ENCODE measurements at places on chromosomes 7 and 10.

DNA sequence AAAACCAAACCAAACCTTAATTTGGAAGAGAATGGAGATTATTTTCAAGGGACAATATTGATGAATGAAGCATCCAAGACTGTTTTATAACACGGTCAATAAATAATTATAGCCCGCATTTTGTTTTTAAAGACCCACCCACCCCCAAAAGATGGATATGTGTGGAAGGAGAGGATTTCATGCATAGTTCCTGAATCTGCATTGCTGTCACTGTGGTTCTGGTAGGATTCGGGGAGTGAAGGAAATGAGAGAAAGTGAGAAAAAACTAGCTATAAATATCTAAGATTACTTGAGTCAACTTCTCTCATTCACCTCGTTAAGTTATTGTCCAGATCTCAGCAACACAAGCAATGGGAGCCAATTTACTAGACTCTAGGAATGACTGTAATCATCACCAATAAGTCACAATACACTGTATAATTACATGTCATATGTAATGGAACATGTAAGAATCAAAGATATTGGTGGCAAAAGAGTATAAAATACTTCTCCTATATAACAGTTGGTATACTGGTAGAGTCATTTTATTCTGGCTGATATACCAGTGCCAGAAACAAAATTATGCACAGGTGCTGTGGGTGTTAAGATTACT lies 30.2 kb downstream of the NAMPT start:
- no peak for DNase-seq

- no peak for DNase-seq
Observed at GRCh38 chr10:271201-271600, 135.9 kb downstream of the ZMYND11 start.

DNA sequence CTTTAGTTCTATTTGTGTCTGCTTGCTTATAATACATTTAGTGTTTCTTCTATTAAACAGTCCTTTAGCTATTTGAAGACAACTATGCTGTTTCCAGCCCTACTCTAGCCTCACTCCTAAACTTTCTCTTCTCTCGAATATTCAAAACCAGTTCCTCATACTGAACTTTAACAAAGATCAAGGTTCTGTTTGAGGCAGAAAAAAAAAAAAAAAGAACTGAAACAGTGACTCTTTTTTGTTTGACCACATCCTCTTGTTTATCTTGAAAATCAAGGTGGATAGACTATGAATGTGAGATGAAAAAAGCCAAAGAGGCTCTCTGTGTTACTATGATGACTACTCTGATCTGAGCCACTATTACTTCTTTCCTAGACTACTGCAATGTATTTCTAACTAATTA lies 154.3 kb downstream of the ZNF365 start:
- no peak for DNase-seq

DNA sequence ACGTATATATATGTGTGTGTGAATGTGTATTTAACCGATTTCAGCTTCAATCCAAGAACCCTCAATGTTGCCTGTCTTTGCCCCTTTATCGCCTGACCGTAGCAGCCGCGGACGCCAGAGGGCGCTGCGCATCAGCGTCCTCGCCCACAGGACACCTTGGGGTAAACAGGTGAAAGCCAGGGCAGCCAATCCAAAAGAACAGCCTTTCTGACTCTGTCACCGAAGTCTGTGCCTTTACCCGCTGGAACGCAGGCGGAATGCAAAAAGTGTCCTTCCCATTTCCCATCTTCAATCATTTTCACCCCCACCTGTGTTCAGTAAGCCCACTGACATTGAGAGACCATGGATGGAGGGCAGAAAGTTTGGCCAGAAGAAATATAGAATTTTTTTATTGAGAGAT lies 3.6 kb downstream of the NXPH1 start:
- DNase-seq = no peak

- no peak for DNase-seq
Observed at GRCh38 chr10:112983444-112984056, 33.5 kb downstream of the TCF7L2 start.

- no peak for DNase-seq
Observed at GRCh38 chr10:80344912-80345311, 11.6 kb downstream of the DYDC1 start.

GRCh38 chr10:43048301-43049051 lies 28.4 kb upstream of the RET start:
- DNase-seq = no peak

- DNase-seq = no peak
Observed at GRCh38 chr7:133313575-133313974, 60.7 kb downstream of the EXOC4 start.

DNA sequence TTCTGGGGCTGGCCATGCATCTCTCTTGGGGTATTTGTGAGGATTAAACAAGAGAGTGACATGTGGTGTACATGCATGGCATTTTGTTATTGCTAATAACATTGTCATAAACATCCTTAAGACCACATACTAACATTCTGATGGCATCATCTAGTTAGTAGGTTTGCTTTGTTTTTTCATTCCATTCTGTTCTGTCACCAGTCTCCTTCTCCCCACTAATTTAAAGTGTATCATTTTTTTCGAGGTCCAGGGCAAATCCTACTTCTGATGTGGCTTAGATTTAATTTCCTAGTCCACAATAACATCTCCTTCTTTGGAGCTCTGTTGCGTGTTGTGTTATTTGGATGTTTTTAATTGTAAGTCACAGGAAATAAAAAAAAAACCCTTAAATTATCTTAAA lies 248.1 kb downstream of the LRMDA start:
- no peak for DNase-seq

DNA sequence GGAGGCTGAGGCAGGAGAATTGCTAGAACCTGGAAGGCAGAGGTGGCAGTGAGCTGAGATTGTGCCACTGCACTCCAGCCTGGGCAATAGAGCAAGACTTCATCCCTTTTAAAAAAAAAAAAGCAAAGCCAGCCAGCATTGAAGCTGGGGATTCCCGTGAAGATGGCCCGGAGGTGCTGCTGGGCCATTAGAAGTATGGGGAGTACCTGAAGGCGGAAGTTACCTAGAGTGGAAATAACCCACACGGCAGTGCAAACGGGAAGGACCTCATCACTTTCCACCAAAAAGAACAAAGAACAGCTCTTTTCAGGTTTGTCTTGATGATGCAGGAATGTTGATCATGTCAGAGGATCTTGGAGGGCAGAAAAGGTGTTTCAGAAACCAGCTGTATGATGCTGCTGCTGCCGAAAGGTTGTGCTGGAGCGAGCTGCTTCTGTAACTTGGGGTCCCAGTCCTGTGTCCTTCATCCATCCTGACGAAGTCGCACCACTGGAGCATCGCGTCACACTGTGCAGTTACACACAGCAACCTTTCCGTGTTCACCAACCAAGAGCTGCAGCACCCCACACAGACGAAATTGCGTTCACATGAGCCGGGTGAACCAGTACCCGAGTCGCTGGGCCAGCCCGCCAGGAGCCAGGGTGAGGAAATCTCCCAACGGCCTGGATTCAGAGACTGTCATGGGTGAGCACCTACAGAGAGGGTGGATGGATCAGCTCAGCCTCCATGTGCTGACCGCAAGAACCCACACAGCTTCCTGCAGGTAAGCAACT lies 8.2 kb downstream of the ZFAND2A start:
- DNase-seq = no peak

DNA sequence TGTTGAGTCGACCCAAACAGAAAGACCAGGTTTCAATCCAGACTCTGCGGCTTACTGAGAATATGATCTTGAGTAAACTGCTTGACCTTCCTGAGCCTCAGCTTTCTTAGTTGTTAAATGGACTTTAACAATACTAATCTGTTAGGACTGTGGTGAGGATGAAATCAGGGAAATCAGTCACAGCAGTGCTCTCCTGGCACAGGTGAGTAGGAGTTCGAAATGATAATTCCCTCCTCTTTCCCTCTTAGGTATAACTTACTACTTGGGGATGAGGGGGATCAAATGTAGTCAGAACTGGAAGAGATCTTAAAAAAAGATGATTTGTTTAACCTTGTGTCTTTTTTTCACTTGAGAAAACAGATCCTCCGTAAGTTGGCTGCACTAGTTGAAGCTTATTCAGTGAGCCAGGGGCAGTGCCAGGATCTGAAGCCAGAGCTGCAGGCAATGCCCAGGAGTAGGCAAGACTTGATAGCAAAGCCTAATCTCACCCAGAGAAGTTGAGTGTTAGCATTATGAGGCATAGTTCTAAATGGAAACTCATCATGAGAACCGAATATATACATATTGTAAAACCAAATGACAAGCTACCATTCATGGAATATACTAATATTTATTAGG lies 1.8 kb upstream of the MAGI2 start:
- no peak for DNase-seq

GRCh38 chr10:43218206-43218950 lies 48.5 kb downstream of the RASGEF1A start:
- peak; percentile 19 for DNase-seq

GRCh38 chr7:81410471-81411117 lies 359.3 kb downstream of the HGF start:
- no peak for DNase-seq

GRCh38 chr10:25725917-25726716 lies 207.9 kb upstream of the MYO3A start:
- peak; percentile 60 for DNase-seq

DNA sequence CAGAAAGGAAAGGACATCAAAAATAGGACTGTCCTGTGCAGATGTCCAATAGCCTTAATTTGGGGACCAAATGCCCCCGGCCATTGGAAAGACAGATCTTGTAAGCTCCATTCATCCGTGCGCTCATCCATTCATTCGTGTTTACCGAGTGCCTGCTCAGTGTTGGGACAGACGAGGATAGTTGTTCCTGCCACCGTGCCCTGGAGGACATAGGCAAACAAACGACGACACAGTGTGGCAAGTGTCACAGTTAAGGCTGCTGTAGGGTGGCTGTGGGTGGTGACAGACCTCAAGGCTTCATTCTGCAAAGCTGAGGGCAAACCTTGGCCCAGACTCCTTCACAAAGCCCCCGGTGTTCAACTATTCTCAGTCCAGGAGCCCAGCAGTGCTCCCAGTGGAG lies 27.6 kb downstream of the MKI67 start:
- no peak for DNase-seq

DNA sequence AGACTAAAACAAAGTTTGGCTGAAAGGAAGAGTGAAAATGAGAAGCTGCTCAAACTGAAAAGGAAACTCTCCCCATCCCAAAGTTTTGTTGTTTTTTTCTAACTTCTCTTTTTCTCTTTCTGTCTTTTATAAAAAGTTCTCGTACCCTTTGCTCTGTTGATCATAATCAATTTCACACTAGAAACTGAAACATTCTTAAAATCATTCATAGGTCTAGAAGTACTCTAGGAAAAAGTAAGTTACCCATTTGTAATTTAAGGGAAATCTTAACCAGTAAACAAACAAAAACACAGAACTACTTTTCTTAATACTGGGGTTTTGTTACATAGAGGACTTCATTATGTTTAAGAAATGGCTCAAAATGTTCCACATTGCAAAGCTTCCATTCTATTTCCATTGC lies 339.8 kb downstream of the SEMA3D start:
- no peak for DNase-seq

DNA sequence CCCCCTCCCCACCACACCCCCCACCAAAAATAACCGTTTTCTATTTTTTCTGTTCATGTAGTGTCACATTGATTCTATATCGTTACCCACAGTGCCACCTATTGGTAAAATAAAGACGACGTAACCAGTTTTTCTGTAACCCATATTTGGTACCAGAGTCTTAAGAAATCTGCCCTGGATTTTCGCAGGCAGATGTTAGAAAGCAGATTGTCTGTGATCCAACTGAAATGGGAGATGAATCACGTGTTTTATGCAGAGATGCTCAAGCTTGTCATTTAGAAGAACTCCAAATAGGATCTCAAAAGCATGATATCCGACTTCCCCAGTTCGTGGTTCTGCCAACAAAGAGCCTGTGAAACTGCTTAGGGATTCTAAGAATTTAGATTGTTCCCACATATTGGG lies 261.1 kb upstream of the CSTF2T start:
- DNase-seq = peak; percentile 1

DNA sequence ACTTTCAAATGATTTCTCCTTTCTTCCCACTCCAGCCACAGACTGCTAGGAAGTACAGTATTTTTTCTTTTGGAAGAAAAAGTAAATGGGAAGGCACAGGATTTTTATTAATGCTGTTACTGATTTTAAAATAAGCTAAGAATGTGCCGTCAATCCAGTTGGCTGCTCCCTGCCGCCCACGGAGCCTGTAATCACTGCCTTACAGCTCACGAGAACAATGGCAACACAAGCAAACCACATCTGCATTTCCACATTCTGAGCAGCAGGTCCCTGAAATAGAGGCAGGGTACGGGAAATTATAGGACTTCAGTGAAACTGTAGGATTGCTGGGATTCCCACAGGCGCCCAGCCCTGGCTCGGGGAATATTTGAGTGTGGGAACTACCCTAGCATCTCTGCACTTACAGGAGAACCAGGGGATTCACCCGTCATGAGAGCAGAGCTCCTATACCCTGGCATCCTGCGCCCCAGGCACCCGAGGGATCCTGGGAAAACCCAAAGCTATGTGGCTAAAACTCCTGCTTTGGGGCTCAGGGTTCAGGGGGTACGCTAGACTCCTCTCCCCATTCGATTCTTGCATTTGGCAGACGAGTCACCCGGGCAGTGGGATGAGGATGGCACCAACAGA lies 72.9 kb upstream of the TNS3 start:
- DNase-seq = no peak

DNA sequence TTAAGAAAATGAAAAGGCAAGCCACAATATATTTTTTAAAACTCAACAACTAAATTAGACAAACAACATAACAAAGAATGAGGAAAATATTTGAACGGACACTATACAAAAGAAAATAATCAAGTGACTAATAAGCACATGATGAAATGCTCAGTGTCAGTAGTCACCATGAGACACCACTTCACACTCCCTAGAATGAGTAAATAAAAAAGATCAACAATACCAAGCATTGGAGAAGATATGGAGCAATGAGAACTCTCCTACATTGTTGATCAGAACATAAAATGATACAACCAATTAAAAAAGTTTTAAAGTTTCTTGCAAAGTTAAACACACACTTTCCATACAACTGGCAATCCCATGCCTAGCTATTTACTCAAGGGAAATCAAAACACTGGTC lies 222.2 kb downstream of the C7orf25 start:
- DNase-seq = no peak

- no peak for DNase-seq
Observed at GRCh38 chr7:142275028-142275427, 17.2 kb upstream of the PRSS58 start.

- DNase-seq = no peak
Observed at GRCh38 chr7:46989247-46989646, 592.7 kb downstream of the TNS3 start.

GRCh38 chr10:83539528-83540308 lies 599.6 kb upstream of the GHITM start:
- DNase-seq = no peak

- DNase-seq = no peak
Observed at GRCh38 chr7:107007007-107007891, 37.3 kb upstream of the PRKAR2B start.

DNA sequence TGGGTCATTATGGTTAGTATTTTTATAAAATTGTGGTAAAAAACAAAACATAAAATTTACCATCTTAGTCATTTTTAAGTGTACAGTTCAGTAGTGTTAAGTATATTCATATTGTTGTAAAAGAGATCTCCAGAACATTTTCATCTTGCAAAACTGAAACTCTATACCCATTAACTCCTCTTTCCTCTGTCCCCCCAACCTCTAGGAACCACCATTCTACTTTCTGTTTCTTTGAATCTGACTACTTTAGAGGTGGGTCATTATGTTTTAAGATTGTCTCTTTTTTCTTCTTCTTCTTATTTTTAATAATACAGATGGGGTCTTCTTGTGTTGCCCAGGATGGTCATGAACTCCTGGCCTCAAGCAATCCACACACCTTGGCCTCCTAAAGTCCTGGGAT lies 84.1 kb downstream of the DOCK4 start:
- DNase-seq = no peak
